ENCODE measurements at places on chromosomes 3 and 15.

DNA sequence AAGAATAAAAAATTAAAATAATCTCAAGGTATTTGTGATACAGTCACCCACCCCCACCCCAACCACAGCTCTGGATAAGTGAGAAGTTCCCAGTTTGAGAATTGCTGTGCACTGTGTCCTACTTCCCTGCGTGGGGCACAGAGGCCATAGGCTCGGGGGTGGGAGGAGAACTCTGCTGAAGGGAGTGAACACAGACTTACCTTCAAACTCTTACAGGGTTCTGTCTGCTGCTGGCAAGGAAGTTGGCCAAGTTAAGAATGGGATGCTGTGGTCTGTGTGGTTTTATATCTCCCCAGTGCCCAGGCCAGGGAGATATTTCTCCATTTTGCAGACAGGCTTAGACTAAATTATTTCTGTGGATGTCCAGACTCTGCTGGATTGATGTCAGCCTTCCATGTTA lies 37.6 kb downstream of the SPTSSB start:
- no peak for DNase-seq

DNA sequence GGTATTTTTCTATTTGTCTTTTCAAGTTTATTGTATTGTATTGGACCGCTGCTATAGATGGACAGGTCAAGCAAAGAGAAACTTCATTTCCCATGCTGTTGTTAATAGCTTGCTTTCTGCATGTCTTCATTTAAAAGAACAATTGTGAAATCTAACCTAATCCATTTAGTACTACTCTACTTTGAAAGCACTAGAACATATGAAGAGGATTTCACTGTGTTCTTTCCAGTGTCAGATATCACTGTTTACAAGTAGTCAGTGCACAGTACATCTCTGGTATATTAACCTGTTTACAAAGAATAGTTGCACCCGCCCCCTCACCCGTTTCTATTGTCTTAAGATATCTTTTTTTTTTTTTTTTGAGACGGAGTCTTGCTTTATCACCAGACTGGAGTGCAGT lies 21.8 kb upstream of the EDEM1 start:
- no peak for DNase-seq

DNA sequence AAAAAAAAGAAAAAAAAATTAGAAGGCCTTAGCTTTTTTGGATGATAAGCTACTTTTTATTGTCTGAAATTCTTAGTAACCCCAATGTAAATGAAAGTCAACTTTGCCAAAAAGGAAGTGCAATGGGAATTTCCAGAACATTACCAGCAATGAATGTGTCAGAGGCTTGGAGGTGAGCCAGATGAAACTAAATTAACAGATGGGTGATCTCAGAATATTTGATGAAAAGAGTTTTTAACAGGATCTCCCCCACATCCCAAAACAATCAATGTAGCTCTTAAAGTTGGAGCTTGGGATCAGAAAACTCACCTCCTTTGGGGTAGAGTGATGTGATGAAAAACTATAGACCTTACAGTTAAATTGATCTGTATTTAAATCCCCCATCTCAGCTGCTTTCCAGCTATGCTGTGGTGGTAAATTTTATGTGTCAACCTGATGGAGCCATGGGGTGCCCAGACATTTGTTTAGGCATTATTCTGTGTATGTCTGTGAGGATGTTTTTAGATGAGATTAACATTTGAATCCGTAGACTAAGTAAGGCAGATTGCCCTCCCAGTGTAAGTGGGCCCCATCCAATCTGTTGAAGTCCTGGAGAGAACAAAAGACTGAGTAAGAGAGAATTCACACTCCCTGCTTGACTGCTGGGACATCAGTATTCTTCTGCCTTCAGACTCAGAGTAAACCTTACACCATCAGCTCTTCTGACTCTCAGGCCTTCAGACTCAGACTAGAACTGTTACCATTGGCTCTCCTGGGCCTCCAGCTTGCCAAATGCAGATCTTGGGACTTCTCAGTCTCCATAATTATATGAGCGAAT lies 84.3 kb upstream of the TNFSF10 start:
- DNase-seq: peak; percentile 93

DNA sequence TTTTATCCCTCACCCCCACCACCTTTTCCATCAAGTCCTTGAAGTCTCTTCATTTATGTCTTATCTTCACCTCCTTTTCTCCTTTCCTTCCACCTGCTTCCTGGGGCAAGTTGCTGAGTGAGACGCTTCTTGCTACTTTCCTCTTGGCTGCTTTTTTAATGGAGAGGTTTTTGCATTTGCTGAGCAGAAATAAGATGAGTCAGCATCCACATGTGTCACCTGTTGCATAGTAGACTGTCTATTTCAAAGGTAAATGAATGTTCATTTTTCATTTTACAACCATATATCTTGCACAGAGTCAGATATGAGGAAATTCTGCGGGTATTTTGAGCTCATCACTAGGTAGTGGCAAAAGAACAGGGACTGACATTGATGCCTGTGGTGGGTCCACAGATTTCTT lies 18.6 kb downstream of the C3orf52 start:
- no peak for DNase-seq

DNA sequence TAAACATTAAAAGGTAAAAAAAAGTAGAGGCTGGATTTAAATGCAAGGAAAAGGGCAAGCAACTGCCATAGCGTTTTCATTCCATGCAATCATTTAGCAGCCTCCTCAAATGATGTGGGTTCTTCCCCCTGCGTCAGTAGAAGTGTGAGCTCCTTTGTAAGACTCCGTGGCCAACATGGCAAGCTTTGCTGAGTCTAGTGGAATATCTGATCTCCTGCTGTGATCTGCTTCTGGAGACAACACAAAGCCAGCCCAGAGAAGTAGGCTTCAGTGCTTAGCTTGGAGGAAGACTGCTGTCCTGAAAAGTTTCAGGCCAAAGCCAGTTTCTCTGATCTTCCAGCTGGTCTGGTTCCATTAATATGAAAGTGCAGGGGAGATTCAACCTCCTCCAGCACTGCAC lies 70.4 kb downstream of the ARPP21 start:
- DNase-seq: peak; percentile 51

- DNase-seq: peak; percentile 78
These were observed at the start of gene PLAAT1 for GRCh38 chr3:193240850-193241706. Gene PLAAT1, plus strand, starts transcription at chr3:193241222. Its CDS starts 14,429 bp downstream, at chr3:193255651.

GRCh38 chr3:49841126-49841696 lies 15.2 kb downstream of the TRAIP start:
- peak; percentile 69 for DNase-seq

DNA sequence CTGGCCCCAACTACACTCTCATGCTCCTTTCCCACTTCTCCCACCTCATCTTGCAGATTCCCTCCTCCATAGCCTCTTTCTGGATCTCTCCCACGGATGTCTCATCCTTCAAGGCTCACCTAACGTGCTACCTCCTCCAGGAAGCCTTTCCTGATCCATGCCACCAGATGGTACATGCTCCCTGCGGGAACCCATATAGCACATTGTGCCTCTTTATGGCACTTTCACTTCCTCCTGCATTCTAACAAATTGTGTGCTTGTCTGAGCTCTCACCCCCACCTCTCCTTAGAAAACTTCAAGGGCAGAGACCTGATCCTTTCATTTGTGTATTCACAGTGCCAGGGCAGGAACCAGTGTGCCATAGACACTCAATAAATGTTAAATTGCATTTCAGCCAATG lies 63.0 kb downstream of the HES1 start:
- no peak for DNase-seq

- no peak for DNase-seq
These were observed 12.6 kb upstream of the VIPR1 start for GRCh38 chr3:42489937-42490227.

- DNase-seq: no peak
These were observed 527.3 kb downstream of the SHQ1 start for GRCh38 chr3:72320955-72321303.

DNA sequence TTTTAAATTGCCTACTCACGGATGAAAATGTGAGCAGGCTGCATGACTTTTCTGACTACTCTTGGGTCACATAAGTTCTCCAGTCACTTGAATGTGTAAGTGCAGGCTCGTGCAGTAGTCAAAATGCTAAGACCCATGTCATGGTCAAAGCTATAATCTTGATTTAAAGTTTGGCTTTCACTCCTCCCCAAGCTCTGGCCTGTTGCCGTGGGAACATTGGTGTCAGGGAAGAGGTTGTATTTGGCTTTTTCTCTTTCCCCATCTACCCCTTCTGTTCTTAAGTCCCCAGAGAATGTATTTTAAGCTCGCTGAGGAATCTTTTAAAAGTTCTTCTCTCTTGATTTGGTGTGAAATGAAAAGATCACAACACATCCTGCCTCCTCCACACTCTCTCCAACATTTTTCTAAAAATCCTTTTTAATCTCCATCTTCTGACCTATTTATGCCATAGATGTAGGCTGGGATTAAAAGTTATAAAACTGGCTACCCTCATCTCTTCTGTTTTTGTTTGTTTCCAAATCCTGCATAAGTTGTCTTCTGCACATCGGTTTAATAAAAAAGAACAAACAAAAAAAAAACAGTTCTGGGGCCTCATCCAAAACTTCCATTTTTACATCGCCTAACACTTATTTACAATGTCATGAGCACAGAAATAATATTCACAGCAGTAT lies 61.4 kb upstream of the ADAMTSL3 start:
- DNase-seq: no peak

DNA sequence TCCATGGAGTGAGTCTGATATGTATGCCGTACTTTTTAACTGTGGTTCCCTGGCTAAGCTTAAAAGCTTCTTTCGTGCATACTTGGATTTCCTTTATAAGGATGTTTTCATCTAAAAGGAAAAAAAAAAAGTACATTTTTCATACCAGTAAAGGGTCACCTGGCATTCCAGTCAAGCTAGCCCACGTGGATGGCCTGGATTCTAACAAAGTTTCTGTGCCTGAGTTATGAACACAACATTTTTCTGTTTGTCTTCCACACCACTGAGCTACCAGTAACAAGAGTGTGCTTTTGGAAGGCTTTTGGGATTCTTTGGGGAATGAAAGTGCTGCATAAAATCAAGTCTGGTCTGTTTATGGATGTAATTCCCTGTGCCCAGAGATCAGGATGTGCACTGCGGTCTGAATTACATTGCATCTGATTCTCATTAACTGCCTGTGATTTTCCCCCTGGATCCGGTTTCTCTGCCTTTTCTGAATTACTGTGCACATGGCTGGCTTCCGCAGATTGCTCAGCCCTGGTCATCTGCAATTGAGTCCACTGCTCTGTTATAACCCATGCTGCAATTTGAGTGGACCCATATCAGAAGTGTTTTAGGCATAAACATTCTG lies 38.2 kb upstream of the MAGI1 start:
- no peak for DNase-seq

DNA sequence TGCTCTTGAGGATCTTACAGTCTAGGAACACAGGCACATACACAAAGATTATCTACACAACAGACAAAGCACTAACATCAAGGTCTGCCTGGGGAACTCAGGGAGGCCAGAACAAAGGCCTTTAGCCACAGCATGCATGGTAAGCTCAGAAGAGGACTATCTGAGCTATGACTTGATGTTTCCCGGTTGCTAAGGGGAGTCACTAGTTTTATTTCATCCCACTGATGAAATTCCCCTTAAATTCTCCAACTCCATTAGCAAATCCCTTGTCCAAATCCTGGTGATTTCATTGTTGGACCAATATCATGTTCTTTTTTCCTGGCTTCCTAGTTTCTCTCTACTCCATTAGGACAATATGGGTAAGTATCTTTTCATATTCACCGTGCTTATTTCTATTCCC lies 23.3 kb downstream of the FBN1 start:
- DNase-seq: no peak

DNA sequence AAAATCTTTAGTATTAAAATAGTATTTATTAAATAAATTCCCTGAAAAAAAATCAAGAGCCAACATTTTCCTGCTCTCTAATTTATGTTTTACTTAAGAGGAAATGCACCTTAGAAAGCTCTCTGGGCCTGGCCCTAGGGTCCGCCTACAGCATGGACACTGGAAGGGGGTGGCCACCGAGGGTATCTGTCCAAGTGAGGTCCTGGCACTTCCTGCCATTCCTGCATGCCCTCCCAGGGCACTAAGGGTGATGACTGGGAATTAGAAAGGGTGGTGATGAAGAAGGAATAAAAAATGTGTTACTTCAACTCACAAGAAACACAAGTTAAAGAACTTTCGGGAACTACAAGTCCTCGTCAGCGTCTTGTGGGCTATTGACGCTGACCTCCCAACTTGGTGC lies 92.8 kb downstream of the MAGI1 start:
- no peak for DNase-seq

DNA sequence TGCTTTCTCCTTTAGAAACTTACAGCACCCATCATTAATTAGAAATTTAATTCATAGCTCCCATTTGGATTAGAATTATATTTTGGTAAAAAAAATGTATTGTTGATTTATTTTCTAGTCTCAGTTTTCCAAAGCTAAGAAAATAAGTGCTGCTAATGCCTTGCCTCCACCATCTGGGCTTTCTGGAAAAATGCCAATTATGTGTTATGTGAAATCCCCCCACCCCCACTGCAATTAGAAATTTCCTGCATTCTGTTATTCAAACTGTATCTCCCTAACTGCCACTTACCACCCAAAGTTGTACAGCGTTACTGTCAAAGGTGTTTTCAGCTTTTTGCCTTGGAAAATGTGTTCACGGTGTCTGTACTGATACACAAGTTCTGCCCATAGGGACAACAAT lies 617.2 kb upstream of the UBE2E2 start:
- DNase-seq: no peak

GRCh38 chr15:48718646-48719045 lies 73.1 kb upstream of the FBN1 start:
- no peak for DNase-seq

- no peak for DNase-seq
These were observed 193.1 kb downstream of the OTOL1 start for GRCh38 chr3:161689584-161690298.
